ENCODE measurements at places on chromosomes 6 and 20.

DNA sequence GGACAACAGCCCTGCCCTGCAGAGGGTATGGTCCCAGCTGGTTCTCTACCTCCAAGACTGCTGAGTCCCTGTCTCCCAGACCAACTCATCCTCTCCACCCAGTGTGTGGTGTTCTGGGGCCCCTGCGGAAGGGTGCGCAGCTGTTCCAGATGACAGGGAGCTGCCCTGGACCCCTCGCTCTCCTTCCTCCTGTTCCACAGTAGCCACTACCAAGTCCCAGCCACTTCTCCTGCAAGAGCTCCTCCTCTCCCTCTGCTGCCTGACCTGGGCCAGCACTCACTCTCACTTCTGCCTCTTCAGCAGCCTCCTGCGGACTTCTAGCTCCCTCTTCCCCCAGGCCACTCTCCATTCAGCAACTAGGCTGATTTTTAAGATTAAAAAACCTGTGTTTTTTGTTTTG is 40.1 kb upstream of the TMEM181 start:
- no peak for DNase-seq

GRCh38 chr6:113493991-113494390 is 363.2 kb upstream of the MARCKS start:
- no peak for DNase-seq

GRCh38 chr6:80610846-80611245 is 504.4 kb downstream of the BCKDHB start:
- no peak for DNase-seq

- no peak for DNase-seq
Measured at GRCh38 chr20:3586093-3586492, 77.1 kb downstream of the GFRA4 start.

- DNase-seq, result no peak
Measured at GRCh38 chr20:15374682-15375081, 1037.3 kb upstream of the FLRT3 start.

DNA sequence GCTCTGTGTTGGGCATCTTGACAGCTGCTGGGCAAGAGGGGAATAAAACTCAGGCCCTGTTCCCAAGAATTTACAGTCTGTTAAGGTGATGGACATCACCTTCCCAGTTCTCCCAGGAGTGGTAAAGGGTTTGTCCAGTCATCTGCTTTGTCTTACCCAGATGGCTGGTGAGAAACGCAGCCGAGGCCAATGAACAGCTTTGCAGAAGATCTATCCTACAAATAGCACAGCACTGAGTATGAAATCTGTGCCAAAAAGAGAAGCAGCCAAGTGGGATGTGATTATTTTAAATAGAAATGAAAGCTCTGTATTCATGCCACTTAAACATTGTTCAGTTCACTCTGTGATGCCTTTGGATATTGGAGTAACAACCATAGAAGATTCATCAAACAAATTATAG is 132.7 kb upstream of the SLC22A16 start:
- DNase-seq, result no peak

DNA sequence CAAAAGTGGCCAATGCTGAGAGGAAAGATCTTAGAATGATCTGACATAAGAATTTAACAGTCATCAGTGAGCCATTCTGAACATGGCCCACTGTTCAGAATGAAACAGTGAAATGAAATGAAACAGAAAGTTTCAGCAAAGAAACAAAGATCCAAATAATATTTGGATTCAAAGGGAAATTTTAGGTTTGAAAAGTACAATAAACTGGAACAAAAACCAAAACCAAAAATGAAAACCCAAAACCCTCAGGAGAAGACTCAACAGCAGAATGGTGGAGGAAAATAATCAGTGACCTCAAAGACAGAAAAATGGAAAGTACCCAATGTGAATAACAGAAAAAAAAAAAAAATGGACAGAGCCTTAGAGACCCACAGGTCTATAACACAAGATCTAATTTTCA is 66.1 kb upstream of the EMILIN3 start:
- no peak for DNase-seq

DNA sequence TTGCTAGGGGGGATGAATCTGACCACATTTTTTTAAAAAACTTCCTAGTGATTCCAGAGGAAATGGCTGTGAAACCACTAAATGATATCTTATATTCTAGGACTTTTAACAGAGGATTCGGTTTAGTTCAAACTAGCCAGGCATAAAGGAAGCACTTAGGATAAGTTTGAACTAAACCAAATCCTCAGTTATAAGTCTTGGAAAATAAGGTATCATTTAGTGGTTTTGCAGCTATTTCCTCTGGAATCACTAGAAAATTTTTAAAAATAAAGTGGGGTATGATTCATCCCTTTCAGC is 327.9 kb upstream of the QKI start:
- DNase-seq, result no peak

- no peak for DNase-seq
Measured at GRCh38 chr20:61692479-61692878, 373.2 kb downstream of the TAF4 start.

GRCh38 chr6:14857501-14857900 is 388.4 kb upstream of the JARID2 start:
- DNase-seq, result no peak

DNA sequence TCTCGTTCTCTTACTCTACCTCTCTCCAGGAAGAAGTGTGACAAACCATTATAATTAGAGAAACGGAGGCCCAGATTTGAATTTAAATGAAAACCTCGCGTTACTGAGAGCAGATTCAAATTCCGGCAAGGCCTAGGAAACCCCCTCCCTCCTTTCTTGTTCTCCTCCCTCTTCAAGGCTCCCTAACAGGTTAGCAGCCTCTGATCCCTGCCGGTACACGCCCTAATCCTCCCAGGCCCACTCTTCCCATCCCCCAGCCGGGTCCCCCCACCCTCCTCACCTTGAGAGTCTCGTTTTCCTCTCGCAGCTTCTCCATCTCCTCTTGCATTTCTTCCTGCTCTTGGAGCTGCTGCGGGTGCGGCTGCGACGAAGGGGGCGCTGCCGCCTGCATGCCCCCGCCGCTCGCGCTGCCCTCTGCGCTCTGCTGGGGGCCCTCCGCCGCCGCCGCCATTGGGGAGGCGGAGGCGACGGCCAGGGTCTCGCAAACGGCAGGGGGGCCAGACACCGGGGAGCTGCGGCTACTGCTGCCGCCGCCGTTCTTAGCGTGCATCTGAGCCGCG is 3.8 kb downstream of the MTCL3 start:
- DNase-seq, result no peak

GRCh38 chr6:140847262-140847645 is 1285.5 kb upstream of the GJE1 start:
- DNase-seq, result no peak

- DNase-seq, result no peak
Measured at GRCh38 chr20:62845416-62846160, 16.0 kb downstream of the TCFL5 start.

- DNase-seq, result no peak
Measured at GRCh38 chr20:20241976-20242375, 125.9 kb upstream of the INSM1 start.

All from femur (tissue), 1 donor.